ENCODE measurements at places on chromosomes 11 and 22.

- DNase-seq: no peak
These were observed 388 bp upstream of the MUS81 start for GRCh38 chr11:65859812-65860277.

GRCh38 chr11:127627629-127628457, 627.3 kb upstream of the KIRREL3 start:
- no peak for DNase-seq

DNA sequence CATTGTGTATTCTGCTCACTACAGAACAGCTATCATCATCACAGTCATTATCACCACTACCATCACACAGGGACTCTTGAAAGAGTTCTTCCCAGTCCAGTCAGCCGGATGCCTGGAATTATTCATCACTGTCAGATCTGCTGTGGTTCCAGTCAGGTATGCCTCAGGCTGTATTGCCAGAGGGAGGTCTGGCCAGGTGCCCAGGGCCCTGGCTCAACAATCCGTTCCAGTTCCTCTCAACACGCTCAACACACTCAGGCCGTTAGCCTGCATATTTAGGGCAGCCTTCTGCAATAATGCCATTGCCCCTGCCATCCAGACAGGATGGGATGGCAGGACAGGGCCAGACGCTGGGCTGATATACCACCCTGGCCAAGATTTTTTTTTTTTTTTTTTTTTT, 28.6 kb upstream of the RASL10A start:
- no peak for DNase-seq

DNA sequence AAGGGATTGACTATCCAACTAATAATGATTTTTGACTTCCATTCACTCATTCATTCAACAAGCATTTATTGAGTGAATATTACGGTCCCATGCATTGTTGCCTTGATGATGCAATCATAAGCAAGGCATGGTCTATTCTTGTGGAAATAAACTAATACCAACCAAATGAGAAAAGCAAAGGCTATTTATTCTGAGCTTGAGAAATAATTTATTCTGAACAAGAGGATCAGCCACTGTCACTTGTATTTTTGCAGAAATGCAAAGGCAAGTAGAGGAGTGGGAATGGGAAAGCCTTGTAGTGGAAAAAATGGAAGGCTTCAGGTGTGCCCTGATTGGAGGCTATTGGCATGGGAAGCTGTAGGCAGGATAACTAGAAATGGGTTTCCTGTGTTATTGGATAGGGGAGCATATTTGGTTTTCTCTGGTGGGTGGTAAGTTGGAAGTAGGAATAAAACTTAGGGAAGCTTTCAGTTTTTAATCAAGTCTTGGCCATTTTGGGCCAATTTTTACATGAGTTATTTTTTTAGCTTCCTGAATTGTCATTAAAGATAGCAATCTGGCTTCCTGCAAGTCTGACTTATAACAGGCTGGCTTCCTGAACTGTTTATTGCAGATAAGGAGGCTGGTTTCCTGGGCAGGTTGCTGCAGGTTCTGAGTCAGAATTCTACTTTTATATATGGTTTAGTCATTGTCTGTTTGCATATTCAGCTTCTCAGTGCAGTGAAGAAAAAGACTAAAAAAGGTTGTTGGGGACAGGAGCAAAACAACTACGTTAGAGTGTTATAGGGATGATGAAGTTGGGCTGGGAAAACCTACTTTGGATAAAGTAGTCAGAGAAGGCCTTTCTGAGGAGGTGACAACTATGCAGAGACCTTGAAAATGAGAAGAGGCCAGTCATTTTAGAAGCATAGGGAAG, 106.7 kb downstream of the APIP start:
- no peak for DNase-seq

DNA sequence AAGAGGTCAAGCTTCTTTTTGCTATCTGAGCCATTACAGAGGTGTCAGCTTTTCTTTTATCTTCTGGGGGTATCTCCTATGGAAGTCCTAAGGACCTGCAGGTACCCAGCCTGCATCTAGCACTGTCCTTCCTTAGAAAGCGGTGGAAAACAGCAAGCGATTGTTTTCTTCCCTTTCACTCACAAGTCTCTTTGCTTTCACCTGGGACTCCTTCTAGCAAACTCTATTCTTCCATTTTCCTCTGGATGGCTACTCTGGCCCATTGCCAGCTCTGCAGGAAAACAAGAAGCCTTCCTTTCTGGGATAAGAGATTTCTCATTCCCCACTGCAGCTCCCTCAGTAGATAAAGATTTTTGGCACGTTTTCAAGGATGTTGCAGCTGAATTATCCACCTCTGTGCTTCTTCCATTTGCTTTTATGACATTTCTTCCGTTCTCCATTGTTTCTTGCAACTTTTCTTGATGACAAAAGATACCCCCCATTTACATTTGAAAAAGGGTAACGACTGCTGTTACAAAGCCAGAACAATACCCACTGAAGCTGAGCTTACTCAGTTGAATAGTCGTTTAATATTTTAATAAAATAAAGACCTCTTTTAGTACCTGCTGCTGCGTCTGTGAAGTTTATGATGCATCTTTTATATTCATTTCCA, 40.2 kb upstream of the BDNF start:
- no peak for DNase-seq

- no peak for DNase-seq
These were observed 160.4 kb downstream of the ATG16L2 start for GRCh38 chr11:72974487-72975205.

DNA sequence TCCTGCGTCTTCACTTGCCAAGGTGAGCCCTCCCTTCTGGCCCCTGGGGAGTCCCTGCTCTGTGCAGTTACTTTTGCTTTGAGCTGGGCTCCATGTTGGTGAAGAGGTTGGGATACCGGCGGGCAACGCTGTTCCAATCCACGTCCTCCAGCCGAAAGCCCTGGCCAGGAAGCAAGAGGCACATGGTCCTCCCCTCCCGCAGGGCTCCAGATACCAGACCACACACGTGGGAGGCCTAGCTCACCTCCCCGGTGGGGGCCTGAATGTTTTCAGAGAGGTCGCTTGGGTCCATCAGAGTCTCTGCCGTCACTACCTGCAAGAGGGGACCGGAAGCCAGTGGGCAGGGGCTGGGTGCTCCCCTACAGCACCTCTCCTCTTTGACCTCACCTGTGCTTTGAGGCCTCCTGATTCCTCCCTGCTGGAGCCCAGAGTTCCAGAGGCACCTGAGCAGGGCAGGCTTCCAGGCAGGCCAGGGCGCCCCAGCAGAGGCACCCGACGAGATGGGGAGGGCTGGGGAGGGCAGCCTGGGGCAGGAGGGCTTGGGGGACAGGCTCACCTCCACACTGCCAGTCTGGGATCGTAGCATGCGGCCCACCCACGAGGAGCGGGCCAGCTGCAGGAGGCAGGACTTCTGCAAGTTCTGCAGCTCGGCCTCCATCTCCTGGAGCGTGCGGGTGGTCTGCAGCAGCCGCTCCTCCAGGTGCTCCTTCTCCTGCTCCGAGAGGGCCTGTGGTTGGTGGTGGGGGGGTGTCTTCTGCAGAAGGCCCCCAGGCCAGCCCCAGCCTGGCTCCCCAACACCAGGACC, 3.0 kb downstream of the LMNTD2 start:
- no peak for DNase-seq
